H4 (cell line): ENCODE measurements at places on chromosomes 1 and 21. TPM values are rescaled to one million over a fixed set of nuclear protein-coding genes. Genes with fewer than 3 reads are reported as not detected.

DNA sequence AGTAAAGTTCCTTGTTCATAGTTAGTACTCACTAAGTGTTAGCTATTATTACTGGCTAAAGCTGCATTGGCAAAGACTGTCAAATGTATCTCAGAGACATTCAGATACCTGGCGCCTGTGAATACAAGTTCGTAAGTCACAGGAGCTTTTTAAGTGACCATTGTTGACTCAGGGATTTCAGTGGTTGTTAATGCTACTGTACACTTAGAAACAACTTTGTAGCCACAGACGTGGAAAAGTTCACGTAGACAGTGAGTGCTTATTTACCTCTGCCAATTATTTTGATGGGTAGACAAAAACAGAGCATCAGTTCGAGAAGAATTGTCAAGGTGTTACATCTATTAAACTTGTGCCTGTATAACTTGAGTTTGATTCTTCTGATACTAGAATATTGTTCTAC is 59.1 kb upstream of the RRP15 start:
- no peak for DNase-seq

DNA sequence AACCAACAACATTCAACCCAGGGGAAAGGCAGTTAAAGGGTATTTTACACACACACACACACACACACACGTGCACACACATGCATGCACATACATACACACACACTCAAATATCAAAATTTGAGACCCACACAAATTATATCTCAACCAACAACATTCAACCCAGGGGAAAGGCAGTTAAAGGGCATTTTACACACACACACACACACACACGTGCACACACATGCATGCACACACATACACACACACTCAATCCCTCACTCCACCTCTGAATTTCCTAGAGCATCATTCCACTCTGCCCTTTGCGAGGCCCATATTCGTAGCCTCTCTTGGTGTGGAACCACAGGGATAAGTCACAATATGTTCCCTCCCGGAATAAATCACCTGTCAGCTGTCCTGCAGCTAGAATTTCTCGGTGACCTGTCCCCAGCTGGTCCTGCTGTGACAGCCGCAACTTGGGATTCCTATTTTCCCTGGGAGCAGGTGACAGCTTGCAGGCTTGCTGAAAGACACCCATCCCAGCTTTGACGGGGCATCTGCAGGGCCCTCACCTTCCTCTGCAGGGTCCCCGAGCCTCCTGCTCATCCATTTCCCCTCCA is 122.7 kb downstream of the PSMG1 start:
- DNase-seq, result no peak

DNA sequence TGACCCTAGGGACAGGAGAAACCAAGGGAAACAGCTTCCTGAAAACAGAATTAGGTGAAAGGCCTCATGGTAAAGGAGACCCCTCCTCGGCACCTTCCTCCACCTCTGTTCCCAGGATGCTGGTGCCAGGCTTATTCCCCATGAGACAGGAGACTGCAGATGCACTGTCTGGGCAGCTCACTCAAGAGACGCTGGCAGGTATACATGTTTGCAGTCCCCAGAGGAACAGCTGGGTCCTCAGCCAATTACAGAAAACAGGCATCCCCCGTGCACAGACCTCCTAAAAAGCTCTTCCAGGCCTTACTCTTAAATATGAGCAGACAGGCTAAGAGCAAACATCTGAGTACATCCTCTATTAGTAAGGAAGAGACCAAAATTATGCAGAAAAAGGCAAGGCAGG is 6.5 kb downstream of the CCSAP start:
- DNase-seq, result no peak

- DNase-seq, result no peak
Observed at GRCh38 chr21:35475009-35475408, 425.9 kb upstream of the RUNX1 start.

DNA sequence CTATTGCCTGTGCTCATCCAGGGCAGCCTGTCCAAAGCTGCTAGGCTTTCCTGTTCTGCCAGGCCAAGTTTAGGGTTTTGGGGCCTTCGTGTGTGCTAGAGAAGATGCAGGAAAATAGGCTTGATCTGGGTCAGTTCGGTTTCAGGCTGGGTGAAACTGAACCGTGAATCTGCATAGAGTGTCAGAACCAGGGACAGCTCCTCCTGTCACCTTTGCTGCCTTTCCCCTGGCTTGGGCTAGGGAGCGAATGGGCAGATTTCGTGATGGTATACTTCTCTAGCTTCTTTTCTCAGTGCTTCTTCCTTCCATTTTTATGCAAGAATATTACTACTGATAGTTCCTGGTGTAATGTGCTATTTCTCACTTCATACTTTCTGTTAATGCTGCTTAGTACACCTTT is 6.0 kb upstream of the AGO1 start:
- DNase-seq, result no peak

- DNase-seq, result peak; percentile 63
Observed at GRCh38 chr1:207002724-207003146, 29.8 kb downstream of the C1orf116 start.

- DNase-seq, result no peak
Observed at GRCh38 chr21:44926331-44927101, 5.8 kb upstream of the ITGB2 start.

DNA sequence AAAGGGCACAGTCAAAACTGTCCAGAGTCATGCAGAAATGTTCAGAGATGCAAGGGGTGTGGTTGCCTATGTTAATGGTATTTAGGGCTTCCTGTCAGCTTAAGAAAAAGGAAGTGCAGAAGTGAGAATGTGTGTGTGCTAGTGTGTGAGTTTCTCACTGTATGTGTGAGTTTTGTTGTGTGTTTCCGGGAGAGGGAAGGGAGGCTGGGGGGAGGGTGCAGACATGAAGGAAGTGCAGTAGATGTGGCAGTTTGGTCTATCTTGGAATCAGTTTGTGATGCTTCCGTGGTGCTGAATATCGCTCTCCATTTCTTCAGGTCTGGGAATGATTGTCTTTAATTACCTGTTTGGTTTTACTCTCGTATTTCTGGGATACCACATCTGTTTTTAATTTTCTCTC is 16.5 kb upstream of the ATP6V1G3 start:
- no peak for DNase-seq

GRCh38 chr21:42655796-42656770 is 2.7 kb downstream of the PDE9A start:
- DNase-seq, result no peak

DNA sequence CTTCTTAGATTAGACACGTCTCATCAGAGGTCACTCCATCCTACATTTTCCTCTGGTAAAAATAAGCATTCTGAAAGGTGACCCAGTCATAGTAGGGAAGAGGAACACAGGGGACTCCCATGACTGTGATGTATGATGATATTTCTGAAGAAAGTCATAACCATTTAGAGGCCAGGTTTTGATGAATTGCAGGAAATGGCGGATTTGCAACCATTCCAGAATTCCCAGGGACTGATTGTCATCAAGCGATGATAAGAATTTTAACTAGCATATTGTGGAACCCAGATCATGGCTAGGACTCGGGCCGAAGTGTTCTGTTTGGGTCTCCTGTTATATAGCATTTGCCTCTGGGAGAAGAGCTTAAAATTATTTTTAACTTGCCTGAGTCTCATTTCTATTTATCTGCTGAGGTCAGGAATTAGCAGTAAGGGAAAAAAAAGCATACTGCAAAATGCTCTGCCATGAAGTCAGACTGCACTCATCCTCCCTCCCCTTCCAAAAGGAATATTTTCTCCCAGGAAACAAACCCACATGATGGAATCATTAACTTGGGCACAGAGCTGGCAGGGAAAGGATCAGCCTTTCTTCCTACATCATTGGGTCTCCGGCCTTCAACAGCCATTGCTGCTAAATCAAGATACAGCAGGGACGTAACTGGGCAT is 286.7 kb downstream of the HLX start:
- DNase-seq, result no peak

- no peak for DNase-seq
Observed at GRCh38 chr21:37669249-37669648, 247.0 kb downstream of the KCNJ6 start.

- no peak for DNase-seq
Observed at GRCh38 chr21:39066829-39067780, 116.1 kb downstream of the PSMG1 start.

DNA sequence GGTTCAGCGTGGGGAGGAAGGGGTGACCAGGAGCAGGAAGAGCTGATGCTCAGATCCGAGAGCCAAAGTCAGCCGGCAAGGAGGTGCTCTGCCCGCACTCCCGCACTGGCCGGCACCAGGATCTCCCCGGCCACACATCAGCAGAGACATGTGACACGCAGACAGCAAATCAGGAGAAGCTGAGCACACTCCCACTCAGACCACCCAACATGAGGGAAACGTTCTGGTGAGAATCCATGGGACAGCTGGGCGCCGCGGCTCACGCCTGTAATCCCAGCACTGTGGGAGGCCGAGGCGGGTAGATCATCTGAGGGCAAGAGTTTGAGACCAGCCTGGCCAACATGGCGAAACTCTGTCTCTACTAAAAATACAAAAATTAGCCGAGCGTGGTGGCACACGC is 18.6 kb upstream of the PTTG1IP start:
- DNase-seq, result no peak

DNA sequence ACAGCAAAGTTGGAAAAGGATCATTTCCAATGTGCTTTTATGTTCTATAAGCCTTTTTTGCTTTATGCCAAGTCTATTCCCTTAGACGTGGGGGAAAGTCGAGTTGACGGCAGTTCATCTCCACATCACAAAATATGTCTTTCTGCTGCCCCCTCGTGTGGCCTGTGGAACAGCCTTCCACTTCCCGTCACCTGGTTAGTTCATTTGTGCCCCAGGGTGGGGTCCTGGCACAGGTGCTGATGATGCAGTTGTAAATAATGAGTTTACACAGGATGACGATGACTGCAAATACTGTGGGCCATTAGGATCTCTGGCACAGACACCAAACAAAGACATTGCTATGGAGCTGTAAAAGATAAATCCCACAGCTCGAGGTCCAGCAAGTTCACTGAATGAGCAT is 10.0 kb upstream of the OTUD3 start:
- no peak for DNase-seq

DNA sequence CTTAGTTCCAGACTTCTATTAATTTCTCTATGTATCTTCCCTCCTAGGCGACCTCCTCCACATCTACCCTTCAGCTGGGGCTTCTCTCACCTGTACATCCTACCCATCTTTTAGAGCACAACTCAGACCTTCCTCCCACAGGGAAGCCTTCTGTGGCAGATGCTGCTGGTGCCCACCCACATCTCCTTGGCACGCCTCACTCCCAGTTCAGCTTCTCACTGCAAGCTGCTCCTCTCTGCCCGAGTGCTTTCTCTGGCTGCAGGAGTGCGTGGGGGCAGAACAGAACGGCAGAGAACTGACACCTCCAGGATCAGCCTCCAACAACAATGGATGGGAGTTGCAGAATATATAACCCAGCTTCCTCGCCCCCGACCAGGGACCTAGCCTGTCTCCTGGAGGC is 36.5 kb downstream of the ZBTB18 start:
- DNase-seq, result no peak

DNA sequence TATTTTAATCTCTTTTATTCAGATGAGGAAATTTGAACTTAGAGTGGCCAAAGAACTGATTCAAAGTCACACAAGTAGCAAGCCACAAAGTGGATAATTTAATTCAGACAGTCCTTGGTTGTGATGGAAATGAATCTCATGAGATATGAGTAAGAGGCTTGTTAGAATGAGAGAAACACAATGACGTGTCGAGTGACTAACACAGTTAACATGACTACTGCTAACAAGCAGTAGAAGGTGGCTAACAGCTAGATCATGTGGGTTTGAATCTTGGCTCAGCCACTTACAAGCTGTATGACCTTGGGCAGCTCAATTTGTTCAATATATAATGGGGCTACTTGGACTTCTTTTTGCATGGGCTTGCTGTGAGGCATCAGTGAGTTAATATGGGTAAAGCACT is 104.5 kb upstream of the LMO4 start:
- peak; percentile 58 for DNase-seq

Gene PCBP3
- total RNA-seq, result 6.1 and 10.2 TPM in 2 replicates

Gene OR10J1
- total RNA-seq, result not detected in 2 replicates

Gene OVAAL
- not detected in 2 replicates for total RNA-seq

Gene PGLYRP4
- total RNA-seq, result not detected in 2 replicates

Gene RPTN
- not detected in 2 replicates for total RNA-seq

Gene OR2L8
- total RNA-seq, result not detected in 2 replicates

Gene RWDD3
- 6.7 and 10.8 TPM in 2 replicates for total RNA-seq
